ENCODE measurements at places on chromosomes 2 and 18.
A peak's percentile ranks its signal among the peaks of the same experiment; 100 is the strongest.

GRCh38 chr2:36380624-36381481 lies 25.3 kb downstream of the CRIM1 start:
- no peak for DNase-seq

DNA sequence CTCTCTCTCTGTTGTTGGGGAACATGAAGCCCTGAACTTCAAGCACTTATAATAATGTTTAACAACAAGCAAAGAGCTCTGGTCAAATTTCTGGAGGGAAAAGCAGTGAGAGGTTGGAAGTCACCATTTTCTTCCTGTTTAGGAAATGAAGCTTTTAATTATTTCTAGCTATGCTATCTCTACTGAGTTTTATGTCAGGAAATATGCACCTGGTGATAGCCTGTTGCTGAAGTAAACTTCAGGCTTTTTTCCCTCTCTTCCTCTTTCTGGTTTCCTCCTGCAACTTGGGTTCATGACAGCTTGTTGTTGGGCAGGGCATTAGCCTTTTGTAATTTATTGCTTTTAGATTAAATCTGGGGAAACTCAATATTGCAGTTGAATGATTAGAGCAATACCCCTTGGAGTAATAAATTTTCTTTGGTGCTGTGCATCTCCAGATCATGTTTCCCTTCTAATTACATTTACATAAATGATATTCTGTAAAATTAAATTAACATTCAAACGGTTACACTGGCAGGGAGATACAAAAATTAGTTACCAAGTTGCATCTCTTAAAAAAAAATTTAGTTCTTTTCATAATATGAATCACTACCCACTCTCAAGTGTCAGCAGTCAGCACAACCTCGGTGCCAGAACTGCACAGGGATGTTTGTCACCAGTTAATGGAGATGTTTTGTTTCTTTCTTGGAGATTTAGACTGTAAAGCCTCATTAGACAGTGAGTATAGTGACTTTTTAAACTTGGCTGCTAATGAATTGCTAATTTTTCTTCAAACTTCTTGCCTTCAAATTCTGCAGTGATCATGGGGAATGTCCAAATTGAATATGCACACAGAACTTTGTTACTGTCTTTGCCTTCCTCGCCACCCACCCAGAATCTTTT lies 466.6 kb upstream of the ETAA1 start:
- DNase-seq: no peak

GRCh38 chr2:8502316-8502715 lies 179.5 kb upstream of the ID2 start:
- DNase-seq: no peak

GRCh38 chr2:172089005-172089504 lies 3.7 kb downstream of the DLX1 start:
- peak; percentile 13 for DNase-seq

- no peak for DNase-seq
These were observed 213.2 kb downstream of the NDUFA10 start for GRCh38 chr2:239811806-239812560.

Data from CD4-positive, alpha-beta T cell treated with Interleukin-17A for 1 hour (primary cell).